AG08395 (cell line): ENCODE measurements at places on chromosomes 16 and 17.

- DNase-seq: no peak
Measured at GRCh38 chr17:41610965-41611640, 1.5 kb downstream of the KRT16 start.

- DNase-seq: no peak
Measured at GRCh38 chr17:60594734-60595133, 5.3 kb upstream of the PPM1D start.

DNA sequence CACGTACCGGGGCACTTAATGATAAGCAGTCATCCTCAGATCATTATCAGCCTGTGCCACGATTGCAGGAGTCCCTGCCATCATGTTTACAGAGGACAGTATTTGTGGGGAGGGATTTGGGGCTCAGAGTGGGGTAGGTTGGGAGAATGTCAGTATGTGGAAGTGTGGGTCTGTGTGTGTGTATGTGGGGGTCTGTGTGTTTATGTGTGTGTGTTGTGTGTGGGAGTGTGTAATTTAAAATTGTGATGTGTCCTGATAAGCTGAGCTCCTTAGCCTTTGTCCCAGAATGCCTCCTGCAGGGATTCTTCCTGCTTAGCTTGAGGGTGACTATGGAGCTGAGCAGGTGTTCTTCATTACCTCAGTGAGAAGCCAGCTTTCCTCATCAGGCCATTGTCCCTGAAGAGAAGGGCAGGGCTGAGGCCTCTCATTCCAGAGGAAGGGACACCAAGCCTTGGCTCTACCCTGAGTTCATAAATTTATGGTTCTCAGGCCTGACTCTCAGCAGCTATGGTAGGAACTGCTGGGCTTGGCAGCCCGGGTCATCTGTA, 13.5 kb upstream of the EFCAB13 start:
- DNase-seq: no peak

DNA sequence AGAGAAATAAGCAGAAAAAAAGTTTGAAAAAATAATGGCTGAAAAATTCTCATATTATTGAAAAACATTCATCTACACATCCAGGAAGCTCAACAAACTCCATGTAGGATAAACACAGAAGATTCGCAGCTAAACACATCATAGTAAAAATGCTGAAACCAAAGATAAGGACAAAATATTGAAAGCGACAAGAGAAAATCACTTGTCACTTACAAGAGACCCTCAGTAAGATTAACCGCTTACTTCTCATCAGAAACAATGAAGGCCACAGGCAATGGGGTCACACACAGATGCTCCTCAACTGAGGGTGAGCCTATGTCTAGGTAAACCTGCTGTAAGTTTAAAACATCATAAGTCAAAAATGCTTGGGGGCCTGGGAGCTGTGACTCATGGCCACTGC, 38.1 kb upstream of the METRNL start:
- DNase-seq: no peak

DNA sequence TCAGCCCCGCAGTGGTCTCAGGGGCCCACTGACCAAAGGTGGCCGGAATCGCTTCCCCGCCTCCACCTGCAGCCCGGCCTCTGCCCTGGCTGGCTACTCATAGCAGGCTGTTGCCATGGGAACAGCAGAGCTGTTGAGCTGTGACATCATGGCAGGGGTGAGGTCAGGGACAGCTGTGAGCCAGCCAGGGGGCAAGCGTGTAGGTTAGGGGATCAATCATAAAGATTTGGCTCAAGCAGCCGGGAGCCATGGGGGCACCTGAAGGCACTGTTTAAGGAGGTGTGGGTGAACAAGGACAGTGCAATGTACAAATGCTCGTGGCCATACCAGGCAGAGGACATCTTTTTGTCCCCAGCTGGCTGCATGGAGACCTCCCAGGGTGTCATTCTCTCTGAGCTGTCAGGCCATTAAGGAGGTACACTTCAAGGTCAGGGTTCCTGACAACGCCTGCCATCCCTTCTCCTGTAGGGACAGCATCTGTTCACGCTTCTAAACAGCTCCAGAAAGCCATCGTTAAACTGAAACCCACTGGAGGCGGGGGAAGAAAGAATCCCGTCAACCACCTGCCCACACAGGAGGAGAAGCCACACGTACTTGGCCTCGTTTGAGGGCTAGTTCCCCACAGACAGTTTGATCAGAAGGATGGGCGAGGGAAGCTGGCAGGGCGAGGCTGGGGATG, at the start of gene CEP295NL:
TSS of gene CEP295NL (minus strand) at position 101 of the 679 bp plus-strand sequence. CDS start 1,373 bp downstream, outside the sequence.
- no peak for DNase-seq

GRCh38 chr16:51442141-51442870, 291.2 kb upstream of the SALL1 start:
- no peak for DNase-seq

DNA sequence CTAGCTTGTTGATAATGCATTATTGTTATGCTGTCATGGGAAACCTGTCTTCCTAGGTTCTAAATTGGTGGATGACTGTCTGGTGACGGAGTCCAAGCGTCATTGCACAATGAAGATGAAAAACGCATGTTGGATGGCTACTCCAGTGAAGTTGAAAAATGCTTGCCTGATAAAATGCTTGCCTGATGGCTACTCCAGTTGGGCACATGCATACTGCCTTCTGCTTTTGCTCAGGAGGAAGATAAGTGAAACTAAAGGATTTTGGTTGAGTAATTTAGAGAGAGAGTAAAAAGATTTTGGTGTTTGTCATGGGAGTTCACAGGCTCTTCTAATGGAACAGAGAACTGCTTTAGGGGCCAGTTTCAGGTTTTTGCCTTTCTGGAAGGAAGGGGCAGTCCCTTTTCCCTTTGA, 118.6 kb downstream of the PRKCA start:
- DNase-seq: peak; percentile 81

- no peak for DNase-seq
Measured at GRCh38 chr16:88077328-88078108, 126.3 kb downstream of the BANP start.

DNA sequence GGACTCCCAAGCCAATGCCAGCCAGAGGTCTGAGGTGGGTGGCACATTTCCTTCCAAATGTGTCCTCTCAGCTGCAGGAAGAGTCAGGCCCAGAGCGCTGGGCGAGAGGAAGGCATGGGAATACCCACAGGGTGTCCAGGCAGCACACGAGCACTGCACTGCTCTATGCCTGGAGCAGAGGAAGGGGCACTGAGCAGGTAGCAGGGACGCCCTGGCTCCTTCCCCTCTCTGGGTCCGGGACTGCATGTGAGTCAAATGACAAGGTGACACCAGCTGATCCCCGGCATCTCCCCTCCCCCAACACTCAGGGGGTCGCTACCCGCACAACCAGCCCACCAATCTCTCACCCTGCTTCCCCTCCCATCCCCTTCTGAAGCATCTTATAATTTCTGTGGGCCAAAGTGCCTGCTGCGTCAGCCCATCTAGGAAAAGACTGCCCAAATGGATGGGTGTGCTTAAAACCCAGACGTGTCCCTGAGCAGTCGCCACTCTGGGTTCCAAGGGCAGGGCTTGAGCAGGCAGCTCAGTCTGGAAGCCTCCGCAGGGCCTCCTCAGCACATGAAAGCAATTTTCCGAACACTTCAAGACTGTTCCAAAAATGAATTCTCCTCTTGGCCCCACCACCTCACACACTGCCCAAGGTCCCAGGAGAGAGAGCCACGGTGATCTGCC, 12.0 kb upstream of the BCAR1 start:
- no peak for DNase-seq

- no peak for DNase-seq
Measured at GRCh38 chr16:88287219-88287618, 95.5 kb upstream of the ZNF469 start.

- no peak for DNase-seq
Measured at GRCh38 chr16:30438835-30439234, 6.8 kb downstream of the SEPHS2 start.

DNA sequence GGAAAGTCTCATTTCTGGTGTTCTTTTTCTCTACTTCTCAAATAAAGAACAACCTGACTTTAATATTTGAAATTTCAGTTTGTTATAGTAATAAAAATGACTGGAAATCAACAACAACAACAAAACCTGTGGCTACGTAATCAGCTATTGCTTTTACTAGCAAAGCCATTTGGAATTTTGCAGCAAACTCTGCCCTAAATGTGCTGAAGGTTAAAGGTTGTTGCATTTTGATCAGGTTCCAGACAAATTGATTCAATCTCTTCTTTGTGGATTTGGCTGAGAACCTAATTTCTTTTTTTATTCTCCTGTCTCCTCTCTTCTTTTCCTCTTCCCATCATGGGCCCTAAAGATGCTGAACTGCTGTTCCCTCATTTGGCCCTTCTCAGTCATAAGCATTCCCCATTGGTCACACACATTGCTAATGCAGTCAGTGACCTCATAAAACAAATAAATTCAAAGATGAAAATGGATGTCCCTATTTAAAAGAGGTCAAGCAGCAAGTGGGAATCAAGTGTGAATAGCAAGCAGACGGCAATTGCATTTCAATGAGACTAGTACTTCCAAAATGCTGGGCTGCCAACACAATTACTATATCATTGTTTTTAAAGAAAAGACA, 795.1 kb upstream of the CDH8 start:
- no peak for DNase-seq

GRCh38 chr17:72075995-72076677, 44.7 kb upstream of the SOX9 start:
- DNase-seq: no peak

- DNase-seq: peak; percentile 45
Measured at GRCh38 chr17:32265192-32265923, at the start of gene RHBDL3. TSS of gene RHBDL3 (plus strand) at chr17:32265832. CDS start at chr17:32266190, 358 bp downstream.

DNA sequence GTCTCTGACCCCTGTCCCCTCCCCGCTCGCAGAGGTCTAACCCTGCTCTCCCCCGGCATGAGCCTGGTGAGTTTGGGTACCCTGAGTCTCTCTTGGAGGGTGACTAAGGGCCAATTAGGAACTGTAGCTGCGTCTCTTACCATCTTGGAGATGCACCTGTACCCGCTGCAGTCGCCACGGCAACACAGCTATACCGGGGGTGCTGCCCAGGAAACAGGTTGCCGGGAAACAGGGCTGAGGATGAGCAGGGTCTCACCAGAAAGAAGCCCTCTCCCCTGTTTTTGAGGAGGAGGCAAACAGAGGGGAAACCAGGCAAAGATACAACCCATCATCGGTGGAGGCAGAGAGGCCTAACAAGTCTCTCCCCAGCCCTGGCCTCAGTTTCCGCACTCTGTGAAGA, 140.2 kb downstream of the TMEM132E start:
- no peak for DNase-seq

DNA sequence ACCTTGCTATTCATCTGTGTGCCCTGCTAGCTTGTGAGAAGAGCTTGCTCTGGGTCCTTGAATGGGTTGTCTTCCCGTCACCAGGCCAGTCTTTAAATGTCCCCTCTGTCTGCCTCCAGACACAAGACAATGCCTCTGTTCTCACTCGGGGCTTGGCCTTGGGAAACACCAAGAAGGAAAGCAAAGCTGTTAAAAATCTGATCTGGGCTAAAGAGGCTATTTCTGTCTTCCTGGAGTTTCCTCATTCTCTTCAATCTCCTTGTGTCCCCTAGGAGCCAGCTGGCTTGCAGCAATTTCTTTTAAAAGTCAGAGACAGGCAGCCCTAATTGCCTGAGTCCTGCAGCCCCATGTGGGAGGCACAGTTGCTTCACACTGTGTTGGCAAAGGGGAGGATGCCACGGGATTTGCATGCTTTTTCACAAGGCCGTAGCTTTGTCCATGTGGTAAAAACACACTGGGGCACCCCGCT, 2.5 kb downstream of the DNAI2 start:
- no peak for DNase-seq

- DNase-seq: no peak
Measured at GRCh38 chr17:66107731-66108130, 84.2 kb downstream of the CEP112 start.

DNA sequence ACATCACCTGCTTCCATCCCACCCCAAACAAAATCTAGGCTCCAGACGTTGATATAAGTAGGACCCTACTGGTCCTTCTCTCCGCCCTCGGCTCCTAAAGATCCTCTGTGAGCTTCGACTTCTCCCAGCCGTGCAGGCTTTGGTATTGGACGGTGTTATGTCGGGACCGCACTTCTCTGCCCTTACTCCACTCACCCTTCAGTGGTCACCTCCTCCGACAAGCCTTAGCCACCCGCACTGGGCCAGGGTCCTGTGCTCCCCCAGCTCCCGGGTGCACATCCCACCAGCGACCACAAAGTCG, 1.6 kb downstream of the PSMB10 start:
- no peak for DNase-seq

GRCh38 chr17:18257982-18258355, 569 bp downstream of the FLII start:
- DNase-seq: peak; percentile 91

DNA sequence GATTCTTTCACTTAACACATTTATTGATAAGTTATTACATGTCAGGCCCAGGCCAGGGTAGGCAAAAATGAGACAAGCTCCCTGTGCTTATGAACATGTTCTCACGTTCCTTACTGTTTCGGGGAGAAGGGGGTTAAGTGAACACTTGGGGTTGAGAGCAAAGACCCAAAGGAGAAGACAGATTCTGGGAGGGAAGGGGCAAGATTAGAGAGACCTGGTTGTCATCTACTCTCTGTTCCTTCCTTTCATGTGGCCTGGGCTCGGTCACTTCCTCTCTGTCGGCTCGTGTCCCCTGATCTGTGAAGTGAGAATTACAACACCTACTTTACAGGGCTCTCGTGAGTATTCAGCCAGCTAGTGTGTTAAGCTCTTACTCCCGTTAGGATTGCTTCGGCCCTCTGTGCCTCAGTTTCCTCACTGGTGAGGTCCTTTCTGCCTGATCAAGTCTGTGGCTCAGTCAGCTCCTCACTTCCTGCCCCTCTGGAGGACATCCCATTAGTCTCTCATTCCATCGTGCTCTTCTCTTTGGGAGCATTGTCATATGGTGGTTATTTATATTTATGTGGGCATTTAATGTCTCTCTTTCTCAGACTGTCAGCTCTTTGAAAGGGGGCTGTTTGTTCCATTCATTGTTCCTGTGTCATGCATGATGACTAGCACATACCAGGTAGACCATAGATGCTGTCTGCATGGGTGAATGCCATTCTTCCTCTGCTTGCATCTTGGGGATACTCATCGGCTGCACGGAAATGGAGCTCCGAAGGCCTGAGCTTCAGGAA, 38.9 kb downstream of the PLCG2 start:
- no peak for DNase-seq

DNA sequence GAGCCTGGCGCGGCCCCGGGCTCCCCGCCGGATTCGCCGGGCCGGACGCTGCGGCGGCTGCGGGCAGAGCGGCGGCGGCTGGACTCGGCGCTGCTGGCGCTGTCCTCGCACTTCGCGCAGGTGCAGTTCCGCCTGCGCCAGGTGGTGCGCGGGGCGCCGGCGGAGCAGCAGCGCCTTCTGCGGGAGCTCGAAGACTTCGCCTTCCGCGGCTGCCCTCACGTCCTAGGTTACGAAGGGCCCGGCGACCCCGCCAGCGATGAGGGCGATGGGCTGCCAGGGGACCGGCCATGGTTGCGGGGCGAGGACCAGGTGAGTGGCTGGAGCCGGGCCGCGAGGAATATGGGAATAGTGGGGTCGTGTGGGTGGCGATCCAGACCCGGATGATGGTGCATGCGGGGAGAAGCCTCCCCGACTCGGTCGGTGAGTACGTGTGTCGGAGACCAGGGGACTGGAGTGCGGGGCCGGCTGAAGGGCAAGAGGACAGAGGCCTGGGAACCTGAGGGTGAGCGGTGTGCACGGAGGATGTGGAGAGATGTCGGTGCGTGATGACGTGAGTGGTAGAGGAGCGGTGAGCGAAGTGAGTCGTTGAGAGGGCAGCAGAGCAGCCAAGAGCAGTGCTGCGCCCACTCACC, 517 bp downstream of the RUNDC1 start:
- peak; percentile 60 for DNase-seq

- no peak for DNase-seq
Measured at GRCh38 chr17:36205637-36206485, 5.0 kb upstream of the CCL4L2 start.
